Vagina (tissue), 2 donors: ENCODE measurements at places on chromosomes 4 and X.

- DNase-seq: peak; percentile 89
These were observed 112.8 kb upstream of the PSAPL1 start for GRCh38 chr4:7547368-7548040.

DNA sequence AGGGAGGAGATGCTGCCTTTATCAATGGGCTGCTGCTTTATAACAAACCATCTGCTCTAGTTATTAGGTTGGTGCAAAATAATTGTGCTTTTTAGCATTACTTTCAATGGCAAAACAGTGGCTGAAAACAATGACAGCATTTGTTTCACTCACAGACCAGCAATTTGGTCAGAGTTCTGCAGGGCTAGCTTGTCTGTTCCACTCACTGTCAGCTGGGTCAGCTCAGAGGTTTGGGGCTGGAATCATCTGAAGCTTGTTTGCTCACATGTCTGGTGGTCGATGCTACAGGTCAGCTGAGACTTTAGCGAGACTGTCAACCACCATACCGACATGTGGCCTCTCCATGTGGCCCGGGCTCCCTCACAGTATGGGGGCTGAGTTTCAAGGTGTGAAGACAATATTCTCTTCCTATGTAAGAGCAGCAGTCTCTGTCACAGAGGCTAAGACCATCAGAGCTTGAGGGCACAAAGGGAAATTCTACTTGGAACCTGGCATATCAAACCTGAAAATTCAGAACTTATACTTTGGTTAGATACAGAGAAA lies 81.3 kb upstream of the LIMCH1 start:
- no peak for DNase-seq

DNA sequence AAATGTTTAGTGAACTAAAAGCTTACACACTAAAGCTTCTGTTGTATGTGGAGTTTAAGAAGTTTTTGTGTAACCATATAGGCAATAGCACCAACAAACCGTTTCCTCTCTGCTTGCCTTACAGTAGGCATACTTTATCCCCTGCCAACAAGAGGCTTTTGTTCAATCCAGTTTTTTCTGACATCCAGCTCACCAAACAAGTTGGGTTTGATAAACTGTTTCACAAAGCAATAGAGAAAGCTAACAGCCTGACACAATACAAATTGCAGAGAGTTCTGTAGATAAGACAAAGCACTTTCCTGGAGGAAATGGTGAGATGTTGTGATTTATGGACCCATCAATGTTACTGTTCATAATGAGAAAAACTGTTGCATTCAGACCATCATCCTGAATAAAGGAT lies 53.8 kb downstream of the PACRGL start:
- no peak for DNase-seq

DNA sequence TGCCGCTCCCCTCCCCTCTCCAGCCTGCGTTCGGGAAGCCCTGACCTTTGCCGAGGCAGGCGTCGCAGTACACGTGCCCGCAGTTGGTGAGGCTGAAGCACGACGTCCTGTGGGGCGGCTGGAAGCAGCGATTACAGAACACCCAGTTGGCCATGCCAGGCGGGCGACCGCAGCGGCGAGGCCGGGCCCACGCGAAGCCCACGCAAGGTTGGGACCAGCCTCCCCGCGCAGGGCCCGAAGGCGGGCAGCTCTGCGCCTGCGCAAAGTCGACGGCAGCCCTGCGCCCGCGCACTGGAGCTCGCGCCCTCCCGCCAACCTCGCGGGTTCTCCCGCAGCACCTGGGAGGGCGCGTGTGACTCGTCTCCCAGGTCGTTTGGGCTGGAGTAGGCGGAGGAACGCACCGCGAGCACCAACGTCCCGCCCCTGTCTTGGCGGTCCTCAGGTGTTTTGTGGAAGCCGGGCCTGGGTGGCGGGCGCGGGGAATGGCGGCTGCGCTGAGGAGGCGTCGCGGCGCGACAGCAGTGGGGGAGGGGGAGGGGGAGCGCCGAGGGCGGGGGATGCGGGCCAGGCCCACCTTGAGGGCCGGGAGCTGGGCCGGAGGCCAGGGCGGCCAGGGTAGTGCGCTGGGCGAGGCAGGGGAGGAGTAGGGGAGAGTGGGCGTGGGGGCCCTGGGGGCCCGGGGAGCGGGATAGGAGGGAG lies at the start of gene RNF212:
Gene RNF212, minus strand, starts transcription at position 254 of the 699 bp plus-strand sequence. Its CDS starts 100 bp downstream, at position 154.
- DNase-seq: no peak

DNA sequence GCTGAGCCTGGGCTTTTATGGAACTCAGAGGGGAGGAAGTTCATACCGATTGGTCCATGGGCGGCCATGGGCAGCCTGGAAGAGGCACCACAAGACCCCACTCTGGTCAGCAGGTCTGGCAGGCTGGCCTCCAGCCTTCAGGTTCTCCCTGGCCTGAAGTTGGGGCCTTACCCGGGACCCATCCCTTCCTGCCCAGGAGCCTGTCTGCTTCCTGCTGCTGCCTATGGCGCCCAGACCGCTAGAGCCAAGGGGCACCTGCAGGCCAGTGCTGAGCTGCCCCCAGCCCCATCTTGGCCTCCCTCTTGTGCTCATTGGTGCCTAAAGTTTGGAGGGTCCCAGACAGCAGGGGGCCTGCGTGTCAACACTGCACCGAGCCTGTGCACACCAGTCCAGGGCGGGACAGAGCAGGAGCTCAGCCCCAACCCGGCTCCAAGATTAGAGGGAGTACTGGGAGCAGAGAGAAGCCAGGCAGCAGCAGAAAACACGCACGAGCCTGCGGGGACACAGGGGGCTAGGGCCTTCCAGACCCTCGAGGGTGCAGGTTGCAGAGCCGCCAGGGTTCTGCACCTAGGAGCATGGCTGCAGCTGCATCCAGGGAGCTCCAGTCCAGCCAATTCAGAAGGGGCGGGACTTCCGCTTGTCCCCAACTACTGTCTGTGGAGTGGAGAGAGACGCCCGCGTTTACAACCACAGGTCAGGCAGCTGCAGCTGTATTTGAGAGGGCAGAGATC lies 30.7 kb upstream of the ZNF280C start:
- no peak for DNase-seq

DNA sequence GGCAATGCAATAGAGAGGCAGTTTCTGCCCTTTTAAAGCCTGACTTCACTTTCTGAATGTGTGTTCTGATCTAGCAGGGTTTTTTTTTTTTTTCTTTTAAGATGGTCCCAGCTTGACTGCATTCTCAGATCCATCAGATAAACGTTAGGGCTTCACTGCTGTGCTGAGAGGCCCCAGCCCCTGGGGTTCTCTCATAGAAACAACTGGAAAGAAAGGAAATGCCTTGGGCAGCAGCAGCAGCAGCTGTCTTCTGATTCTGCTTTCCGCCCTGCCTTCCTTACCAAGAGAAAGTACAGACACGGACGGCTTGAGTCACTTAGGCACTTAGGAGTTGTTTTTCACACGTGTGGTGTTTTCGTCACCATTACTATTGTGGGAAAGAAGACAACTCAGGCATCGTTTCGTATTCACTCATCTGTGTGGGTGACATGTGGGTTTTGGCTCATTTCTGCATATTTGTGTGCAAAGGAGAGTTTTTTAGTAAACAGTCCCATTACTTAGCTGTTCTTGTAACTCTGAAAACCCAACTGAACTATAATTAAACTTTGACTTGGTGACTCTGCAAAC lies 172.0 kb downstream of the PTTG2 start:
- DNase-seq: no peak

DNA sequence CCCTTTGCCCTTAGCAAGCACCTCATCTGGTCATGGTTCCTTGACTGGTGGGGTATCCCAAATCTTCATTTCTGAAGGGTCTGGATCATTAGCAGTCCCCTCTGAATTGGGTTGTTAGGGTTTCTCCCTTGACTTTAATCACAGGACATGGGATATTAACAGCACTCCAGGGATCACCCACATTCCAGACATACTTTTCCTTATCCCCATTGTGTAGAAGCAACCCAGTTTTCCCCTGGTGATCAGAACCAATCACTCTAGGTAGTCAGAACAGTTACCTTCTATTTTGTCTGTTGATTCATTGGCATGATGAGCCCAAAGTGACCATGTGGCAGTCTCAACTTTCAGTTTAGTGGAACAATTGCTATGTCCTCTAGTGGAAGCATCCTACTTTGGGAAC lies 29.1 kb upstream of the GRSF1 start:
- DNase-seq: no peak

GRCh38 chrX:144335402-144335801 lies 451.5 kb downstream of the UBE2NL start:
- DNase-seq: no peak

DNA sequence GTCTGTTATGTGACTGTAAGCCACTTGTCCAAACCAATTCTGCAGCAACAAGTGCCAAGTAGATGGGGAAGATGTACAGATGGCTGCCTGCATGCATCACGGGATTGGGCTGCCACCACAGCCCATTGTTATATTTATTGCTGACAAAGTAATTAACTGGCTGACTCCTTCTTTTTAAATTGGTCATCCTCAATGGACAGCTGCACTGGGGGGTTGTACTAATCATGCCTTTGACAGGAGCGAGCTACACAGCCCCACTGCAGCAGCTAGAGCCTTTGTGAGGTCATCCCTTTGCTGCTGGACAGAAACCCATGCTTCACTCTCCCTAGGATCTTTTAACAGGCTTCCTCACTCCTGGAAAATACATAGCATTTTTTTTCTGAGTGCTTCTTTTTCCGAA lies 146.7 kb upstream of the CXXC4 start:
- DNase-seq: no peak

DNA sequence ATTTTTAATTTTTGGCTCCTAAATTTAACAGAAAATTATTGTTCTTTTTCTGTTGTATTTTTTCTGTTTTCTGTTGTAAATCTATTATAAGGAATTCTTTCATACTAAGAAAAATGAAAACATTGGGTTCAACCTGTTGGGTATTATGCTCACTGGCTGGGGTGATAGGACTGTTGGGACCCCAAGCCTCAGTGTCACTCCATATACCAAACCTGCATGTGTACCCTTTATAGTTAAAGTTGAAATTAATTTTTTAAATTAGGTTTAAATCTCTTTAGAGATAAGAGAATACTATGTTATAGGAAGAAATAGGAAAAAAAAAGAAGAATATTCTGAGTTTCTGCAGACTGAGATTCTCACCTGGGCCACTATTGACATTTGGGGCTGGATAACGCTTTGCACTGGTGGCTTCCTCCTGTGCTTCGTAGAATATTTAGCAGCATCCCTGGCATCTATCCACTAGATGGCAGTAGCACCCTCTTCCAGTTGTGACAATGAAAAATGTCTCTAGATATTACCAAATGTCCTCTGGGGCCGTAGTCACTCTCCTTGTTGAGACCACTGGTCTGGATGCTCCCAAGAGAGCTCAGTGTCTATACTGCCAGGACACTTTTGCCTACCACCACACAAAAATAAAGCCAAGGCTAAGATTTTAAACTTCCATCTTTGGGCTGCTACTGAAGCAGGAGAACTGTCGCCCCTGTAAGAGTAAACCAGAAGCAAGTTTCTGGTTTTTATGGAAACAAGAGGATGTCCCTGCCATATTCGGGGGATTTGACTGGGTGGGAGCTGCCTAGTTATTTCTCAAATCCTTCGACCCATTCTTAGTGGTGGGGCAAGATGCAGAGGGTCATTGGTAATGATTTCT lies 22.4 kb upstream of the CLTRN start:
- no peak for DNase-seq

DNA sequence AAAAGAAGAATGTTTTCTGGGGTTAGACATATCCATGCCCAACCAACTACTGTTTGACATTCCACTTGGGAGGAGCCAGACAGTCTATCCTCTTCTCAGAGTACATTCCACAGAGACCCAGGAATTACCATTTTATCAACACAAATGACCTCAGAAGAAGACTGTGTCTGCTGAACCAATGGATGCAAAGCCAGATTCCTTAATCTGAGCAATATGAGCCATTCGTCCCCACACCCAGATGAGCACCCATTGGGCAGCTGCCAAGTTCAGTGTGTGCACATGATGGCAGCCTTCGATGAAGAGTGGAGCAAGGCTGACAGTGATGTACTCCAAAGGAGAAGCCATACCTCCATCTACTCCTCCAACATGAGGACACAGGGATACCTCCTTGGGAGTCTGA lies 111.3 kb downstream of the ZNF674 start:
- DNase-seq: no peak

- DNase-seq: no peak
These were observed 746.4 kb upstream of the MAGEB2 start for GRCh38 chrX:29468911-29469494.

- DNase-seq: no peak
These were observed 83.3 kb upstream of the AMELX start for GRCh38 chrX:11209798-11210414.

GRCh38 chrX:124217304-124218251 lies 114.9 kb upstream of the TEX13D start:
- no peak for DNase-seq

DNA sequence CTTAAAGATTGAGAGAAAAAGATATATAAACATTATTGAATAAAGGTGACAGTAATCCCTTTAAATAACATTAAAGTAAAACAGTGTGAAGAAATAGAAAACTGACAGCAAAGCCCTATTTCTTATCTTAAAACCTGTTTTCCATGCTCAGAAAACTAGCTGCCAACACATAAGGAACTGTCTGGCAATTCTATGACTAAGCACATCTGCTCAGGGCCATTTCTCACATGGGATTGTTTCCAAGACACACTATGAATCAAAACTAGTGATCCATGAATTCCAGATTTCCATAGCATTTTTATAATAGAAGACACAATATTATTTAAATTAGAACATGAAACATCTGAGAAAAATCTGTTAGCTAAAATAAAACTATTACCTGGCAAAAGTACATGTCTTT lies 113.4 kb downstream of the SCLT1 start:
- DNase-seq: no peak

DNA sequence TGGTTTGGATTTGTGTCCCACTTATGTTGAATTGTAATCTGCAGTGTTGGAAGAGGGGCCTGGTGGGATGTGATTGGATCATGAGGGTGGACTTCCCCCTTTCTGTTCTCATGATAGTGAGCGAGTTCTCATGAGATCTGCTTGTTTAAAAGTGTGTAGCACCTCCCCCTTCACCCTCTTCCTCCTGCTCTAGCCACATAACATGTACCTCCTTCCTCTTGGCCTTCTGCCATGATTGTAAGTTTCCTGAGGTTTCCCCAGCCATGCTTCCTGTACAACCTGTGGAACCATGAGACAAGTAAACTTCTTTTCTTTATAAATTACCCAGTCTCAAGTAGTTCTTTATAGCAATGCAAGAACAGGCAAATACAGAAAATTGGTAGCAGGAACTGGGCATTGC lies 138.7 kb downstream of the INPP4B start:
- DNase-seq: no peak

GRCh38 chr4:66693694-66694093 lies 851.6 kb downstream of the CENPC start:
- DNase-seq: no peak

- DNase-seq: no peak
These were observed 6.8 kb downstream of the PDS5A start for GRCh38 chr4:39970671-39971640.

- DNase-seq: no peak
These were observed 17.9 kb downstream of the CNOT6L start for GRCh38 chr4:77801260-77801608.
